Central memory CD8-positive, alpha-beta T cell (primary cell): ENCODE measurements at places on chromosomes 2 and 18.

DNA sequence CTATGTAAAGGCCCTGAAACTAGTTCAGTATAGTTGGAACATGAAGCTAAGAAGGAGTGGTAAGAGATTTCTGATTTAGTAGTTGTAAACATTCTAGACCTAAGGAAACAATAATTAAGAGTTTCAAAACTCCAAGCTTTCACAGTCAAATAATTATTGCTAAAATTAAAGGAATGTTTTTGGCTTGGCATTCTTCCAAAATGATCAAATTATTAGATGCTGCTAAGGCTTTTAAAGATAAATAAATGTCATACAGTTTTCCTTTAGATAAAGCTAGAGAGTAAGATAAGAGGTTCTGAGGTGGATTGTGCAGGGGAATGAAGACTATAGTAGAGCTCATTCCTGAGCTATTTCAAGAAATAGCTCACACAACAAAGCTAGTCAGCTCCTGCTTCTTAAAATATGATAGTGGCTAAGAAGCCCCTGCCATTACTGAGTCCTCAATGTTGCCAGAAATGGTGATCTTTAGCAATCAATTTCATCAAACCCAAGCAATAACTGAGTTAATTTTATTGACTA is 45.3 kb downstream of the ZC3H15 start:
- DNase-seq = no peak

GRCh38 chr2:37621199-37621598 is 50.2 kb downstream of the CDC42EP3 start:
- no peak for DNase-seq

- no peak for DNase-seq
Measured at GRCh38 chr2:111157071-111157661, 36.5 kb downstream of the BCL2L11 start.

- DNase-seq = no peak
Measured at GRCh38 chr2:134274121-134274520, 20.2 kb downstream of the MGAT5 start.

GRCh38 chr18:46481048-46481846 is 175.8 kb downstream of the LOXHD1 start:
- DNase-seq = peak; percentile 21

DNA sequence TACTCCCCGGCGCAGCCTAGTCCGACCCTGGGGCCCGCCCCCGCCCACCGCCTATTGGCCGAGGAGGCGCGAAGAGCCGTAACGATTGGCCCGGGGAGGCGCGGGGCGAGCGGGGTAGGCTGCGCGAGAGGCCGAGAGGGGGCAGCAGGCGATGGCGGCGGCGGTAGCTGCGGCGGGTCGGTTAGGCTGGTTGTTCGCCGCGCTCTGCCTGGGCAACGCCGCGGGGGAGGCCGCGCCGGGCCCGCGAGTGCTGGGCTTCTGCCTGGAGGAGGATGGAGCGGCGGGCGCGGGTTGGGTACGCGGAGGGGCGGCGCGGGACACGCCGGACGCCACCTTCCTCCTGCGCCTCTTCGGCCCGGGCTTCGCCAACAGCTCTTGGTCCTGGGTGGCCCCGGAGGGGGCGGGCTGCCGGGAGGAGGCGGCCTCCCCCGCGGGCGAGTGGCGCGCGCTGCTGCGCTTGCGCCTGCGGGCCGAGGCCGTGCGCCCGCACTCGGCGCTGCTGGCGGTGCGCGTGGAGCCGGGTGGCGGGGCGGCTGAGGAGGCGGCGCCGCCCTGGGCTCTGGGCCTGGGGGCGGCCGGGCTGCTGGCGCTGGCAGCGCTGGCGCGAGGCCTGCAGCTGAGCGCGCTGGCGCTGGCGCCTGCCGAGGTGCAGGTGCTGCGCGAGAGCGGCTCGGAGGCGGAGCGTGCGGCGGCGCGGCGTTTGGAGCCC is at the start of gene CNNM3:
TSS of gene CNNM3 (plus strand) at position 142 of the 709 bp plus-strand sequence. CDS start at position 152, 10 bp downstream.
- peak; percentile 91 for DNase-seq

DNA sequence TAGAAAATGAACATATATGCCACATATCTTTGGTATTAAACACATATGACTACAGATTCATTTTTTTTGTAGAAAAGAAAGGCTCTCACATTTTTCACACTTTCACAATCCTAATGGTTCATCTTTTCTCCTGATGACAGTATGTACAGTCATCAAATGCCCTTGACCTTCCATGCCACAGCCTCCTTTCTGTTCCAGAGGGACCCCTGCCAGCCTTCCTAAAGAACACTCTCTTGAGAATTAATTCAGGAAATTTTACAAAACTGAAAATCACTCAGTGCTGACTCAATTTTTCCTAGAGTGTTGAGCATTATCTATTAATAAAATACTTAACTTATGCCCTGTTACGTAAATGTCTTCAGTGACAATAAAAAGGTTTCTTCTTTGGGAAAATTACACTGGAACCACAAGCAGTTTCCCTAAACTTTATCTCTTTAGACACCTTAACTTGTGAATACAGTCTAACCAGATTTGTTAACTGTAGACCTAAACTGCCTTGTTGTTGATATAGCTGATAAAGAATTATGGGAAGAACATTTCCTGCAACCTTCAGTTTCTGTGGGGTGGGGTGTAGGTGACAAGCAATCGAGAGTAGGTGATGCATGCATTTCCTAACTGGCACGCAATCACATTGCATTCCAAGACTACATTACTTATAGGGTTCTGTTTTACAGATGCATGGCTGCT is 15.3 kb upstream of the ACOXL start:
- DNase-seq = no peak

GRCh38 chr2:144484201-144484948 is 35.5 kb downstream of the ZEB2 start:
- DNase-seq = no peak

DNA sequence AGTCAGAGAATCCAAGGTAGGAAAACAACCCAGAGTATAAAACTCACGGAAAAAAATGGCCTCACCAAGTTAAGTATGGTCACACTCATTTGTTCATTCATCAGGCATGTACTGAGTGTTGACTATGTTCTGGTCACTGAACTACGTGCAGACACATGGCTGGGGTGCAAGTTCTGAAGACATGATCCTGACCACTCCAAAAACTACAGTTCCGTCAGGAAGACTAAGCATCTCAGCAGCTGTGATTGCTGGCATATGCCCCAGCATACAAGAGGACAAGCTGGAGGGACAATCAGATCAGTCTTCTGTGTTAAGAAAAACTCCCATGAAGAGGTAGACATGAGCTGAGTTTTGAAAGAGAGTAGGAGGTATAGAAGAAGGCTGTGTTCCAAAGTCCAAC is 72.8 kb downstream of the TCF4 start:
- DNase-seq = no peak

- no peak for DNase-seq
Measured at GRCh38 chr2:233147829-233148167, 87.7 kb downstream of the INPP5D start.

DNA sequence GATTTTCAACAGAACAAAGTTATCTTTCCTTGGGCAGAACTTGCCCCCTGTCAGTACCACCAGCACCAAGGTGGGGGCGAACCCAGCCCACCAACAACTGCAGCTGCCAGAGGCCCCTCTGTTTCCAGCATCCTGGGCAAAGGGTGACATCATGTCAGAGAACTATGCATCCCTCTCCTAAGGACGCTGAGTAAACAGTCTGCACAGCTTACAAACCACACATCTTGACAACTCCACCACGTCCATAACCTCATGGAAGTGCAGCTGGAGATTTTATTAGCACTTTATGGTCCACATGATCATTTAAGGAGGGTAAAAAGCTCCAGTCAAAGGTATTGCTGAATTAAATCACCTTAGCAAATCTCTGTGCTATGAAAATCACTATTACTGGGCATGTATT is 40.4 kb downstream of the PIEZO2 start:
- DNase-seq = no peak

DNA sequence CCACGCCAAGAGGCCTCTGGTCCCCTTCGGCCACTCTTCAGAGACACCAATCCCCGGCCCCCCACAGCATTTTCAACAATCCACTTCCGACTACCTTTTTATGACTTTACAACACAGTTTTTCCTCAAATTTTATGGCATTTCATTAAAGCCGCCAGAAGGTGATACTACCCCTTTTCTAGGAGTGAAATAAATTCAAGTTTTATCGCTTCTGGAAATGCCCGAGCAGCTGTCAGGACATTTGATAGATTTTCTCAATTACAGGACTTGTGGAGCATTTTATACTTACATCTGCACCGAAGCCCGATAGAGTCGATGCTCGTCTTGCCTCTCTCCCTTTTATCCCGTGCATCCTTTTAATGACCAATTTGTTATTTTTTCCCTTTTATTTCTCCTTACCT is 108.1 kb upstream of the CREB1 start:
- DNase-seq = no peak

GRCh38 chr2:39919511-39920306 is 140.7 kb upstream of the THUMPD2 start:
- no peak for DNase-seq

- no peak for DNase-seq
Measured at GRCh38 chr2:216618785-216619184, 14.4 kb upstream of the IGFBP2 start.

DNA sequence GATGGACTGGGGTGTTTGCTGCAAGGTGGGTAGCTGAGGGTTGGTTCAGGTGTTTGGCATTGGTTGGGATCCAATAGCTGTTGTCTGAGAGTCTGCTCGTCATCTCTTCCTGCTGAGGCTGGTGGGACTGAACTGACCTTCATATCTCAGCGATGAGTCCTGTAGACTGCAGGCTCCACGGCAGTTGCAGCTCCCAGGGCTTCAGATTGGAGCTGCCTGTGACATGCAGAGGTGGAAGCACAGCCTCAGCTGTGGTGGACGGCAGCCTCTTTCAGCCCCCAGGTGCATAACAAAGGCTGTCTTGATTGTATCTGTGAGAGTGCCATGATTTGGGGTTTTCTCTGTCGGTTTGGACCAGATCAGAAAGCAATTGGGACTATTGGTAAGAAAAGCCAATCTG is 3.9 kb upstream of the IL1R2 start:
- no peak for DNase-seq

GRCh38 chr2:25257032-25257552 is 84.6 kb downstream of the DNMT3A start:
- no peak for DNase-seq

DNA sequence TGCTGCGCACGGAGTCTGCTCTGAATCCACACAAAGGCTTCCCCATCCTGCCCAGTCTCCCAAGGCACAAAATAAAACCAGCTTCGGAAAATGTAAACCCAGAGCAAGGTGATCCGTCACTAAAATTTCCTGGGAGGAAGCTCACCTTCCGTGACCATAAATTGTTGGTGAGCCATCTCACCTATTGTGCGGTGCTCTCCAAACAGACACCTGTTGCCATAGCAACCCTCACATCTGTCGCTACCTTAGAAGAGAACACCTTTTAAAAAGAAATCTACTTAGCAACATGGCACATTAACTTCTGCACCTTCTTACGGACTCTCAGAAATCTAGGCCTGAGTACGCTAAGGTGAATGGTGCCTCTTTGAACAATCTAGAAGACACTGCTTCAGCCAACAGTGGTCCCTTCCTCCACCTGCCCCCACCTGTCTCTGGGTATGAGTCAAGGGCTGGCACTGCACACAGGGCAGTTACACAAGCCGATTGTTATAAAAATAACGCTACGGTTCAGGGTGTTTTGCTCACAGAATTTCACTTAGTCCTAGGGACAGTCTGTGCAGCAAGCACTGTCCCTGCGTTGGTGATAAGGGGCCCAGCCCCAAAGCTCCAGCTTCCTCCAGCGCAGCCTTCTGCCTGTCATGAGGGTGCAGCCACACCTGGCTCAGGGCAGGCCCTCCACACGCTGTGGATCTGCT is 114.9 kb upstream of the ID2 start:
- DNase-seq = no peak

DNA sequence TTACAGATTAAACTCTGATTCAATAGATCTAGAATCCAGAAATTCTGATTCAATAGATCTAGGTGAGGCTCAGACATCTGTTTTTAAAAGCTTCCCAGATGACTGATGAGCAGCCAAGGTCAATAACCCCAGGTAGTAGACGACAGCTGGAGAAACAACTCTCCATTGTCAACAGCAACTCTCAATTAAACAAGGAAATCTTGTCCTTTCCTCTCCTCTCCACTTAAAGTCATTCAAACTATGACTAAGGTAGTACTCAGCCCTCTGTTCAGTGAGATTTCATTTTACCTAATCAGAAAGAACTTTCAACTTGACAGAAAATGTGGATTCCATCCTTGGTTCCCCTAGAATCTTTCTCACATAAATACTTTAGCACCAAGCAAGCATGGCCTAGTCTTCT is 94.6 kb upstream of the SCG2 start:
- DNase-seq = no peak

GRCh38 chr2:9269295-9269694 is 62.7 kb downstream of the ASAP2 start:
- no peak for DNase-seq

DNA sequence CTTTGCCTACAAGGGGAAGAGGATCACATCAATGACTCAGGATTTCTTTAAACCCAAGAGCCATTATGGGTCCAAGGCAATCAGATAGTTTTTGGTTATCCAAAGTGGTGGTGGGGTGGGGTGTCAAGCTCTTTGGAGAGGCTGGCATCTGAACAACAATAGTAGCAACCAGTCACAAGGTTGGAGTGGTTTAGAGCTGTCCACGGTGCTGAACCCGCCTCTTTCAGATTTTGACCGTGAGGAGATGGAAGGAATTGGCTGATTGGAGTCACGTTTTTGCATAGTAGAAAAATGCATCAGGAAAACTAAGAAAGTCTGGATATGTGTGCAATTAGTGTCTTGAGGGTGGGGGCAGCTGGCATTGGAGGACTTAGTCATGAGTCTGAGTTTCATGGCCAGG is 159.9 kb downstream of the LOXHD1 start:
- DNase-seq = no peak

DNA sequence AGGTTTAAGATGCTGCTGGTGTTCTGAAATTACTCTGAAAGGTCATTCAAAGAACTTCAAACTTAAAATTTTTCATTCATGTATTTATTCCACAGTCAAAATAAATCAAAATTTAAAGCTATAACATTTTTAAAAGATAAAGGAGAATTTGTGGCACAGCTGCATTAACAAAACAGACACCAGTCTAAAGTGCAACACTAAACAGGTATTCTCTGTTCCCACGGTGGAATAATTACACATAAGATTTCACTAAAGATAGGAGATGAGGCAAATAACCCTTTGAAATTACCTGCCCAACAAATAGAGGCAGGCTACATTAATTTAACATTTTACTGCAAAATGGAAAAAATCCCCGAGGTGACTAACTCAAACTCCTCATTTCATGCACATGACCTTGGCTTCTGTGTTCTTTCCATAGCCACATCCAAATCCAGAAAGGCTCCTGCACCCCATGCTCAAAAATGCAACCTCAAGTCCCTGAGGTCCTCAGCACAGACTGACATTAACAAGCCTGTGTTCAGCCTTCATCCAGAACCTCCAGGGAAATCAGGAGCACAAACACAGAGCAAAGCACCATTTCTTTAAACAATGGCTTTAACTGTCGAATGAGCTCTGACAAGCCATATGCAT is 10.5 kb downstream of the COX7A2L start:
- DNase-seq = no peak

- no peak for DNase-seq
Measured at GRCh38 chr2:178266445-178266844, 72.1 kb downstream of the OSBPL6 start.

GRCh38 chr2:91442246-91442905 is 2750.9 kb downstream of the RPIA start:
- DNase-seq = no peak

- no peak for DNase-seq
Measured at GRCh38 chr2:39275016-39275415, 31.2 kb upstream of the CDKL4 start.

- DNase-seq = no peak
Measured at GRCh38 chr2:239552213-239552926, 151.6 kb upstream of the HDAC4 start.
